RPMI7951 (cell line): ENCODE measurements at places on chromosomes 13 and 19.

DNA sequence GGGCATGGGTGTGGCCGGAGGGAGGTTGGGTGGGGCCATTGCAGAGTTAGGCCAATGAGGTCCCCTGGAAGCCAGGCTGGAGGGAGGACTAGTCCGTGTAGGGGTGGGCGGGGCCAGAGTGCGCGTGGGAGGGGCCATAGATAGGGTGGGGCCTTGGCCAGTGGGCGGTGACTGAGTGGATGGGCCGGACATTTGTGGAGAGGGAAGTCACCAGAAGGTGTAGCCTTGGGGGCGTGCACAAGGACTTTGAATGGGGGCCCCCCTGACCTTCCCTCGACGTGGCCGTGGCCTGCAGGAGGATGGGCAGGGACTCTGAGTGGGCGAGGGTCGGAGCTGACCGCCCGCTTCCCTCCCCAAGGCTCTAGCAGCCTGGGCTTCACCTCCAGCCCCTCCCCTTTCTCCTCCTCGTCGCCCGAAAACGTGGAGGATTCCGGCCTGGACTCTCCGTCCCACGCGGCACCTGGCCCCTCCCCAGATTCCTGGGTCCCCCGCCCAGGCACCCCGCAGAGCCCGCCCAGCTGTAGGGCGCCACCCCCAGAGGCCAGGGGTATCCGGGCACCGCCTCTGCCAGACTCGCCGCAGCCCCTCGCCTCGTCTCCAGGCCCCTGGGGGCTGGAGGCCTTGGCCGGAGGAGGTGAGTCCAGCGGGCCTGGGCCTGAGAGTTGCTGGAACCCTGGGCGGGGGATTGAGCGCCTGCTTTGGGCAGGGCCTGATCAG, 16.5 kb upstream of the B3GNT3 start:
- DNase-seq = peak; percentile 59

DNA sequence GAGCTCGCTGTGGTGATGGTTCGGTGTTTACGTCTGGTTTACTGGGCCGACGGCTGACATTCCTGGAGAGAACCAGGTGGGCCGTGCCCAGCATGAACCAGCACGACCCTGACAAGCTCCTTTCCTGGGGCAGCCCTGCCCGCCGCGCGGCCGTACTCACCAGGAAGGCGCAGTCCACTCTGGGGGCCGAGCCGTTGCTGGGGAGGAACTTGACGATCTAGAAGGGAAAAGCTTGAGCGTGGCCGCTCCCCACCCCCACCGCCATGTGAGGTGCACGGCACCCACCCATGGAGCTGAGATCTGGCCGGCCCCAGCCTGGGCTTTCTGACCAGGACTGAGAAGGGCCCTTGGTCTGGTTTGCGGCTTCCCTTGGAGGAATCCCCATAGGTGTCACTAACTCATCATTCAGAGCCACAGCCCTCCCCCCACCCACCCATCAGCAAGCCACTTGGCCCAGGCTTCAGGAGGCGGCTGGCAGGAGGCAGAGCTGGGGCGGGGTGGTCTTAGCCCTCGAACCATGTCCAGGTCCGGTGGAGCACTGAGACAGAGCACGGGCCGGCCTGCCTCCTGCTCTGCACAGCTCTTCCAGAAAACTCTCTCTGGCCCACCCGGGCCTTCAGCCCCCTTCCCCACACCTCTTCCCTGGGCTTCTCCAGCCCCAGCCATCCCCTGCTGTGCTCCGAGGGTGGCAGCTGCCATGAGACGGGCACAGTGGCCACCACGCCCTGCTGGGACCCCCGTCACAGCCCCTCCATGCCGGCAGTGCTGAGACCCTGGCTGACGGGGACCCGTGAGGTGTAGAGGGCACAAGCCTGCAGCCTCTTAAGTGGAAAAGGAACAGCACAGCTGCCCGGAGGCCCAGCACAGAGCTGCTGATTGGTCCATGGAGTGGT, 6.2 kb downstream of the ATP4B start:
- DNase-seq = no peak

DNA sequence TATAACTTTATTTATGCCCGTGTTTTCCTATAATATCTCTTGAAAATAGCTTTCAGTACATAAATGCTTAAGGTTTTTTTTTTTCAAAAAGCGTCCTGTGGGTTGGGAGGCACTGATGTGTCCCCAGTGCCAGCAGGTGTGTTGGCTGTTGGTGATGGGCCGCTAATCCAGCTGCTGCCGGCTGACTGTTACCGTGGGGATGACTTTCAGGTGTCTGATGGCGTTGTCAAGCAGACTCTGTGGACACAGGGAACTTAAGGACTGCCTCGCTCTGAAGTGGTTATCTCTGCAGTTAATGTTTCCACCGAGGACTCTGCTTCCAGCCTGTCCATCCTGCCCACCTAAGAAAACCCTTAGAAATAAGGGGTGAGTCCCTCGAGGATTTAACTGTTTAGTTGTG, 94.5 kb downstream of the ANKRD10 start:
- no peak for DNase-seq

GRCh38 chr19:50666346-50667176, 17.3 kb downstream of the C19orf81 start:
- DNase-seq = no peak

- DNase-seq = no peak
These were observed 19.9 kb upstream of the ZNF208 start for GRCh38 chr19:22030680-22031079.

- DNase-seq = no peak
These were observed 1519.0 kb upstream of the MIR17HG start for GRCh38 chr13:89828506-89828905.

- no peak for DNase-seq
These were observed 4.0 kb downstream of the GRIN2D start for GRCh38 chr19:48397263-48398101.

DNA sequence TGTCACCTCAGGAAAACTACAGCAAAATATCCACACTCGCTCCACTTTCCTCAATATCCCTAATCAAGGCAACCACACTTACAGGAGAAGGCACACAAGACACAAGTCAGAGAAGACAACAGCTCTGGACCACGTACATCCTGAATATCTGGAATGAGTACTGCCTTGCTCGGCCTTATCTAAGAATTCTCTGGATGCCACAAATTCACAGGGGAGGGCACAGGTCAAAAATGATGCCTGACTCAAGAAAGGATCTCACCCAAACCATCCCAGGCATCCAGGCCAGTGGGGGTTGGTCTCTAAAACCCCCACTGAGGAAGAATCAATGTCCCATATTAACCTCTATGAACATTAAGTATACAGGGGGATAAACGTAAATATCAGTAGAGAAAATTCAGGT, 29.9 kb downstream of the ATP7B start:
- DNase-seq = no peak

- no peak for DNase-seq
These were observed 14.5 kb upstream of the ZNF793 start for GRCh38 chr19:37492213-37492612.

DNA sequence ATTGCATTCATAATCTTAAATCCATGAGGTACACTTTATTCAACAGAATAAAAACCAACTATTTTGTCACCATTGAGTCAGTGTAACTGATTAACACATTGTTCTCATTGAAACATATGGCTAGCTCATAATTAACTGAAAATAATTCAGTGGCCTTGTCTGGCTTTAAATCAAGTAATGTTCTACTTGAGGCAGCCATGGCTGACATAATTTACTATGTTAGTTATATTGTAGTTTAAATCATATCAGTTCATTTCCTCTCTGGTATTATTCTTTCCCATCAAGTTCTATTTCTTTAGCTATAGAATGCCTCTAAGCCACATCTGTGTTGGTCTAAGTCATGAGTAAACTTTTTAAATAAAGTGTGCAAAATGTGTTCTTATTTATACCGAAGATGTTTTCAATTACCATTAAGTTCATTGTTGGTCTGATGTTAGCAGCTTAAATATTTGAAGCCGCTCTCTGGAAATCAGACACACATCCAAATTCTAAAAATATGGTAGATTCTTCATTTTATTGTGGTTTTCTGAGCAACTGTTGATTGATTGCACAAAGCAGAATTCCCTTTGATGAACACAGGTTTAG, 393.7 kb downstream of the GPC6 start:
- no peak for DNase-seq

- peak; percentile 47 for DNase-seq
These were observed 478 bp downstream of the LMO7 start for GRCh38 chr13:75636436-75637180.

DNA sequence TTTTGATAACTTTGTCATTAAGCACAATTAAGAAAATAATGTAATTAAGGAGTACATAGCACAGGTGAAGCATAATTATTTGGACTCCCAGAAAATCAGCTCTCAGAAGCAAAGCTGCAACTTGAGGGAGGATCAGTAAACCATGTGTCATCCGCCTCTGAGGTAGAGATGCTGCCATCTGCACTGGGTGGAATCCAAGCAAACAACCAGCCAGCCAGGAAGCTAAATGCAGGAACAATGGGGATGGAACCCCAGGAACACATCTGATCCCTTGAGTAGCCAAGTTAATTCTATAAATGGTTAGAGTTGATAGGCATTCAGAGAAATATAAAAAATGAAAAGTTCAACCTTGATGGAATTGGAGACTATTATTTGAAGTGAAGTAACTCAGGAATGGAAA, 520.2 kb downstream of the RFC3 start:
- DNase-seq = peak; percentile 8

DNA sequence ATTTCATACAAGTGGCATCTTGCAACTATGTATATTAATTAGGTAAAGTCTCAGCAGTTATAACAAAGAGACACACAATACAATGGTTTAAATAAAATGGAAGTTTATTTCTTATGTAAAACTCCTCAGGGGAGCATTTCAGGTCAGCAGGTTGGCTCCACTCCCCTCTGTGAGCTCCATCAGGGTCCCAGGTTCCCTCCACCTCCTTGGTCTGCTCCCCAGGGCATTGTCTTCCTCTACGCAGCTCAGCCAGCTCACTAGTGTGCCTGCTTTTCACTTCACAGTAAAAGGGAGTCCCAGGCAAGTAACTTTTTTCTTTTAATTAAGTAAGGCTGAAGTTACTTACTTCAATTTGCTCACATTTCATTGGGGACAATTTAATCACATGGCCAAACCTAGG, 135.3 kb upstream of the FNDC3A start:
- no peak for DNase-seq

DNA sequence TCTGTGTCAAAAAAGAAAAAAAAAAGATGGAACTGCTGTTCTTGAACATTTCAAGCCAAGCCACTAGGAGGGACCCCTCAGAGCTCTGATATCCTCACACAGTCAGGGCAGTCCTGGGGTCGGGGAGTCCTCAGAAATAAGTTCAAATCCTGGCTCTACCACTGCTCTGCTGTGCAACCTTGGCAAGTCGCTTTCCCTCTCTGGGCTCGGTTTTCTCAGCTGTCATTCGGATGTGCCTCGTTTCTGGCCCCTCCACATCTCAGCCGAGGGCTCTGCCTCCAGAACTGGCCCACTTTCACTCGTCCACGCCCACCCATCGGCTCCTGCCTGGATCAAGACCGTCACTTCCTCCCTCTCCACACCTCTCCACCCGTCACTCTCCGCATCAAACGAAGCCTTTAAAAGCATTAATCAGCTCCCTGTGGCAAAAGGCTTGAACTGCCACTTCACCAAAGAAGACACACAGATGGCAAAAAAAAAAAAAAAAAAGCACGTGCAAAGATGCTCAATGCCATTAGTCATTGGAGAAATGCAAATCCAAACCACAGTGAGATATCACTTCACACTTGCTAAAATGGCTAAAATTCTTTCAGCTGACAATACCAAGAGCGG, 7.4 kb upstream of the ZNRF4 start:
- peak; percentile 43 for DNase-seq

- DNase-seq = peak; percentile 46
These were observed 17.5 kb downstream of the MIPEP start for GRCh38 chr13:23871616-23872220.

DNA sequence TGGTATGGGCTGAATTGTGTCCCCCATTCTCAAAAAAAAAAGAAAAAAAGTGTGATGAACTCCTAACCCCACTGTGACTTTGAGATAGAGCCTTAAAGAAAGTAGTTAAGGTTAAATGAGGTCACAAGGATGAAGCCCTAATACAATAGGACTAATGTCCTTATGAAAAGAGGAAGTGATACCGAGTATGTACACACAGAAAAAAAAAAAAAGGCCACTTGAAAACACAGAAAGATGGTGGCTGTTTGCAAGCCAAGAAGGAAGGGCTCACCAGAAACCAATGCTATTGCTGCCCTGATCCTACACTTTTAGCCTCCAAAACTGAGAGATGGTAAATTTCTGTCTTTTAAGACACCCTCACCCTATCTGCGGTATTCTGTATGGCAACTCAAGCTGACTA, 955.6 kb downstream of the PCDH17 start:
- DNase-seq = no peak

GRCh38 chr13:109331898-109332297, 454.5 kb downstream of the IRS2 start:
- peak; percentile 4 for DNase-seq

DNA sequence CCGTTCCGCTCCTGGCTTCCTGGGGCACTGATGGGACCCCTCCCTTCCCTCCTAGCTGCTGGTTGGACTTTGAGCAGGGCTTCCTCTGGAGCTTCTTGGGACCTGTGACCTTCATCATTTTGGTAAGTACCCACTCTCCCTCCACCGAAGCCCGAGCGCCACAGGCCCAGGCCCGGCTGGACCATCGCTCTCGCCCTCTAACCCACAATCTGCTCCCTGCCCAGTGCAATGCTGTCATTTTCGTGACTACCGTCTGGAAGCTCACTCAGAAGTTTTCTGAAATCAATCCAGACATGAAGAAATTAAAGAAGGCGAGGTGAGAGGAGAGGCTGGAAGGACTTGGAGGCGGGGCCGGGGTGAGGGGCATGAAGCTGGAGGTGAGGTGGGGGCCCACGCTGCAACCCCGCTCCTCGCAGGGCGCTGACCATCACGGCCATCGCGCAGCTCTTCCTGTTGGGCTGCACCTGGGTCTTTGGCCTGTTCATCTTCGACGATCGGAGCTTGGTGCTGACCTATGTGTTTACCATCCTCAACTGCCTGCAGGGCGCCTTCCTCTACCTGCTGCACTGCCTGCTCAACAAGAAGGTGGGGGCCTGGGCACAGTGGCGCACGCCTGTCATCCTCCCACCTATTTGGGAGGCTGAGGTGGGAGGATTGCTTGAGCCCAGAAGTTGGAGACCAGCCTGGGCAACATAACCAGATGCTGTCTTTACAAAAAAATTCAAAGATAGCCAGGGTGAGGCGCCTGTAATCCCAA, 12.3 kb downstream of the DDX39A start:
- DNase-seq = no peak
